CD4-positive, alpha-beta T cell (primary cell): ENCODE measurements at places on chromosomes 5 and 9. TPM values are rescaled to one million over a fixed set of nuclear protein-coding genes. Genes with fewer than 3 reads are reported as not detected.

Gene IER5L
- 5.6 TPM for total RNA-seq

Gene SLC6A19
- total RNA-seq = not detected

Gene SLC46A2
- total RNA-seq = not detected

Gene CCL28
- total RNA-seq = 20.6 TPM

Gene FIBCD1
- not detected for total RNA-seq
